ENCODE measurements at places on chromosomes 5 and 9.

DNA sequence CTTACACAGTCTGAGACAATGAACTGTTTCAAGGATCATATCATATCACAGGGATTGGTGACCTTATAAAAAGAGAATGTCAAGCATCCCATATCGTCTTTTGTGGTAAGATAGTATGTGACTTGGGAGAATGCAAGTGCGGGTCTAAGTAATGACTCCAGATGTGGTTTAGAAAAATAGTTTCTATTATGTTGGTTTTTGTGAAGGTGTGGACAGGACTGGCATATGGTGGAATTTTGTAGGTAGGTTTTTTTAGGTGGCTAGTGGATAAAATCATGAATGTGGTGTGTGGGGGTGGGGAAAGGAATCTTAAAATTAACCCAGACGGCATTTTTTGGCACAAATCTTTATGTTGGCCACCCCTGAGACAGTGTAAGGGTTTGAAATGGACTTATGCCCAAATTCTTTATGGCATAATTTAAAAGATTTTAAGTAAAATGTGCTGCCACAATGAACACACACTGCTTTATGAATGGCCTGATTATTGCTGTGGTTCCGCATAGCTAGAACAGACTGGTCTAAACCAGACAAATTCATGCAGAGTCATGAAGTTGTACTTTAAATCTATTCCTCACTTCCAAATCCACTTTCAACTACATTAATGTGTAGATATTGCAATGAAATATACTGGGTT, 204.8 kb upstream of the HAPLN1 start:
- DNase-seq: no peak

DNA sequence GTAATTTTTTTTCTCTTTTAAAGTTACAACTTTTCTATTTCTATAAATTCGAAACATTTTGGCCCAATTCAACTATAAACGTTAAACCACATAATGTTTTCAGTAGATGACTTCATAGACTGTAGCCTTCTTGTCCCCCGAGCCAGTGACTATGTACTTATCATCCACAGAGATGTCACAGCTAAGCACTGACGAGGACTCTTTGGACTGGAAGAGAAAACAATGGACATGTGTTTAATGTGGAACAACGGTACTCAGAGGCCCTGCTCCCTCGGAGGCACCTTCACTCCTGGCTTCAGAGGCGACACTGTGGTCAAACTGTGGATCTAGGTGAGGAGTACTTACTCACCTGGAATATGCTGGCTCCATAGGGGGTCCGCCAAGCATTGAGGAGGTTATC, 105.2 kb downstream of the TLE1 start:
- no peak for DNase-seq

DNA sequence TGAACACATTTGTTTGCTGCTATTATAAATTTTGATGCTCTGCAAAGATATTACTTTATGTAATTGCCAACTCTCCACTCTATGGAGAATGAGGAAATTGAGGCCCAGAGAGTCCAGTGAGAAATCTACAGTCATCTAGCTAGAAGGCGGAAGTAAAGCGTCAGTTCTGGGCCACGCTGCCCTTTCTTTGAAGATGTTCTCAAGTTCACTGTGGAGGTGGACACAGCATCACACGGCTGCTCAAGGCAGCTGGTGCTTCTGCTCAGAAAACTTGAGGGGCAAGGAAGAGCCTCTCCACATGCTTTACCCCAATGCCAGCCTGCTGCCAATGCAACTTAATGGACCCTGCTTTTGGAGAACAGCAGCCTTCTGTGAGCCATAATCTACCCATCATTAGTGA, 96.3 kb downstream of the TTLL11 start:
- no peak for DNase-seq

DNA sequence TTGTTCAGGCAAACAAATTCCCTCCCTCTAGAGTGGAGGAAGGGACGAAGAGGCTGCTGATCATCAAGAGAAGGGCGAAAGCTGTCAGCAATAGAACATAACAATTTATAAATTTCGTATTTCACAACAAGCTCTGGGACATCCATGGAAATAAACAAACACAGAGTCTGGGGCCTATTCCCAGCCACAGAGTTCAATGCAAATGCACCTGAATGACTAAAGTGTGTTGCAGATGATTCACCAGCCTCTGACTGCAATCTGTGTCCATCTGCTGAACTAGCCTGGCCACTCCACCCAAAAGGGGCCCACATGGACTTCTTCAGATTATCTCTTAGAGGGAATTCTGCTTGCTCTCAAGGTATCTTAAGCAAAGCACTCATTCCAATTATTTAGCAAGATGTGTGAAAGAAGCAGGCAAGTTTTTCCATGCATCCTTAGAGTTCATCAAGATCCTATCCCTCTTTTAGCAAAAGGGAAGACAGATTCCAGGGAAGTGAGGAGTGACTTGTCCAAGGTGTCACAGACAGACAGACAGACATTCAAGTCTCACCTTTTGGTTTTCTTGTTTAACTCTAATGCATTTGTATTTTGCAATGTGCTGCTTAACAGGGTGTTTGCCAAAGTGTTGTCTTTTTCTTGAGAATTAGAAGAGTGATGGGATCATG, 307.8 kb upstream of the PAPPA start:
- DNase-seq: no peak

DNA sequence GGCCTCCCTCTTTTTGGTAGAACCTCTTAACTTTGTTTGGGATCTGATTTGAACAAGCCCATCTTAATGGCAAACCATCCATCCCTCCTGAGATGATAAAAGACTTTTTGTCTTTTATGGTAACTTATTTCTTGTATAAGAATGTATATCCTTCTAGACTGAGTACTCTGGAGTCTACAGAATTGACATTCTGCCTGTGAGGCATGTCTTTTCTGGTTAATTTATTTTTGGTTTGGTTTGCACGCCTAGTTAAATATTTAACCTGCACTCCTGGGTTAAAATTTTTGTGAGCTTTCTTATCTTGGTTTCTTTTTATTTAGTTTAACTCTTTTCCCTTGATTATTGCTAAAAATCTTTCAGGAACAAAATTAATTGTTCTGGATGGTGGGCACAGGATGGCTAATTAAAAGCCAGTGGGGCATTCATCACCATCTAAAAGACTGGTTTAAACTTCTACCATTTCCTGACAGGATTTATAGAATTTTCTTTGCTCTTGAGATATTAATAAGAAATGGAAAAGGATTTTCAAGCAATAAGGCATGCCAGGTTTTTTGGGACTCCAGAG, 50.3 kb downstream of the PHAX start:
- no peak for DNase-seq

DNA sequence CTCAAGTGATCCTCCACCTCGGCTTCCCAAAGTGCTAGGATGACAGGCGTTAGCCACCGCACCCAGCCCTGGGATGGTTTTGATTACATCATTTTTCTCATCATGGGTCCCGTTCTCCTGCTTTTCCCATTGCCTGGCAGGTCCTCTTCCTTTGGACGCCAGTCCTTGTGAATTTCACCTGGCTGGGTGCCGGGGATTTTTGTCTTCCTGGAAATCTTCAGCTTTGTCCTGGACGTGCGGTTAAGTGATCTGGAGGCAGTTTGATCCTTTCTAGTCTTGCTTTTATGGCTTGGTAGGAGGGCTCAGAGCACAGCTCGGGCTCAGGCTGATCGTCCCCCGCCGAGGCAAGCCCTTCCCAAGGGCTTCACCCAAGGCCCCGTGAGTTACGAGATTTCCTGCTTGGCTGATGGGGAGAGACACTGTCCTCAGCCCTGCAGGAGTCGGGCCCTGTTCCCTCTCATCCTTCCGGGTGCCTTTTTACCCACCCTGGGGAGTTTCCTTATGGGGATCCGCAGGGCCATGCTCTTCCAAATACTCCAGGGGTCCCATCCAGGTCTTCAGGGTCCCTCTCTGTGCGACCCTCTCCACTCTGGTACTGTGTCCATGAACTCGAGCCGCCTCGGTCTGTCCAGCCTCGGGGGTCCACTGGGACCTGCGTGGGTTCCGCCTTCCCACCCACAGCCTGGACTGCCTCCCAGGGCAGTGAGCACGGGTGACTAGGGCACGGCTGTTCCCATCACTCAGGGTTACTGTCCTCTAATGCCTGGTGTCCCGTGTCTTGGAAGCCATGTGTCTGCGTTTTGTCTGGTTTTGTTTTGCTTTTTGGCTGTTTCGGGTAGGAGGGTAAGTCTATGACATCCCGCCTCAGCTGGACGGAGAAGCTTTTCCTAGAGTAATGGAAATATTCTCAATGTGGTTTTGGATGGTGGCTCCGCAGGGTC, 22.3 kb upstream of the EGFL7 start:
- no peak for DNase-seq

- no peak for DNase-seq
These were observed 133.8 kb downstream of the ARHGEF28 start for GRCh38 chr5:73759771-73760170.

GRCh38 chr9:127578952-127579853, 32.9 kb upstream of the STXBP1 start:
- peak; percentile 52 for DNase-seq

All from HuH-7 (cell line).